ENCODE measurements at places on chromosomes 6 and 20.

- DNase-seq, result no peak
Observed at GRCh38 chr20:55656231-55656775, 349.0 kb downstream of the CBLN4 start.

DNA sequence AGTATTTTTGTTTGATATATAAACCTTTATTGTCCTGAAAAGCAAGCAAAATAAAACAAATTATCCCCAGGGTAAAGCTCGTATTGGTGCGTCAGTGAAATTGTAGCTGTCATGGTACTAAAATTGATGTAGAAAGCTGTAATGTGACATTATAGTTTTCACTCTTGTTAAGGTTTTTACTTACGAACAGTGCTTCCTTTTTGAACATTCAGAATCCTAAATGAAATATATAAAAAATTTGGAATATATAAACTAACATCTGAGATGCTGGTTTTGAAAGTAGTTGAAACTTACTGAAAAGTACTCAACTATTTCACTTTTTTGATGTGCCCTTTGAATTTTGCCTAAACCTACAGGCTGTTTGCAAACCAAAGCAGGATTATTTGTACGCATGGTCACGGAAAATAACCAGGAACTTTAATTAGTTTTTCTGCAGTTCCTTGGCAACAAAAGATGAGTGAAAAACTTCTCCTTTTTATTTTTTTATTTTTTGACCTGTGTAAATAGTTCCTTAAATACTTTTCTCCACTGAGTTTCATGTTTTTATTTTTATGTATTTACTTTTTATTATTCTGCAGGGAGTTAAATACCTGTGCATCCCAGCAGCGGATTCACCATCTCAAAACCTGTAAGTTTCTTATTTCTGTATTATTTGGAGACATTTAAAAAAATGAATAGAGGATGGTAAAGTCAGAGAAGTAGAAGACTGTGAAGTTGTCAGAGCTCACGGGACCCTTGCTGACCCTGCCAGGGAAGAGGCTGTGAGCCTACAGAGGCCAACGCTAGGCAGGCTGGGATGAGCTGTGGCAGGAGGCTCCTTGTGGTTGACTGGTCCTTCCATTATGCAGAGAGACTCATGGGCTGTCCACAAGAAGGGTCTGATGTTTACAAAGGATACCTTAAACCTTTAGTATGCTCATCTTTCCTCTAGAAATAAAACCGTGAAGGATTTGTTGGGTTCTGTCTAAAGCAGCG, 42.5 kb downstream of the DUSP22 start:
- DNase-seq, result no peak

DNA sequence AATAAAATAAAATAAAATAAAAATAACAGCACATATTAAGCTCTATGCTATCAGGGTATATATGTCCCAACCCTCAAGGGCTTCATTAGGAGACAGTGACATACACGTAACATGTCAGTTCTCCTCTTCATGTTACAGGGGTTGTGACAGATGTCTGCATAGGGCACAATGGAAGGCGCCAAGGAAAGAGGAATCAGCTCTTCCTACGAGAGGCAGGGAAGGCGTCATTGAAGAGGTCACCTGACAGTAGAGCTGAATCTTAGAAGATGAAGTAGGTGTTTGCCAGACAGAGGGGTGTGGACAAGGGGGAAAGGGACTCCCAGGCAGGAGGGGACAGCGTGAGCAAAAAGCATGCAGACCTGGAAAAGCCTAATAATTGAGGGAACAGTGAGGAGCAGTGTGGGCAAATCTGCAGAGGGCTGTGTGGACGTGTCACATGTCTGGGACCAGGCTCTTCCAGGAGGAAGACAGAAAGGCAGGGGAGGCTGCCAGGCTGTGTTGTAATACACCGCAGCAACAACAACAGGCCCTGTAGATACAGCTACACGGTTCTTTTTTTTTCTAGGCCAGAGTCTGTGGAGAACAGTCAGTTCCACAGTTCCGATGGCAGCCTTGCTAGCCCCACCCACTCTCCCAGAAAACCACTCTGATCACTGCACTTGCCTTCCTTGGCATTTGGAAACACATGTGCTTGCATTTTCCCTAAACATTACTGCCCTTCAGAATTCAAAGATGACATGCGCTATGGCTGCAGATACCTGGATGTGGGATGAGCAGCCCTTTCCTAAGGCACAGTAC, 2.5 kb upstream of the FKBP5 start:
- peak; percentile 39 for DNase-seq

- no peak for DNase-seq
Observed at GRCh38 chr6:31547727-31548543, 527 bp downstream of the NFKBIL1 start.

DNA sequence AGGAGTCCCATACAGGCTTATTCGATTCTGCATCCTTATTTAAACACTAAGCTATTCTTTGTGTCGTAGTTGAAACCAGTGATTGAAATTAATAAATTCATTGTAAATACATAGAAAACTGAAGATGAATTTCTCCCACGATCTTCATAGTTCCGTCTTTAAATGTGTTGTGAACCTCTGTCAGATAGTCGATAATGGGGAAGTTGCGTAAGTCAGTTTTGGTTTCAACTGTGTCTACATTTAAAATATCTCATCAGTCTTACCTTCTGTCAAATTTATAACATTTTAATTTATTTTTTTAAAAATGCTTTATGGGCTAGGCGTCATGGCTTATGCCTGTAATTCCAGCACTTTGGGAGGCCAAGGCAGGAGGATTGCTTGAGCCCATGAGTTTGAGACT, 12.7 kb downstream of the STX11 start:
- no peak for DNase-seq

All from frontal cortex (tissue), 4 donors.